Brain microvascular endothelial cell (primary cell): ENCODE measurements at places on chromosomes 13 and 19.
A peak's percentile ranks its signal among the peaks of the same experiment; 100 is the strongest.

GRCh38 chr13:24097064-24097463 lies 63.5 kb upstream of the SPATA13 start:
- no peak for DNase-seq

- DNase-seq = no peak
Observed at GRCh38 chr13:109401307-109401706, 385.1 kb downstream of the IRS2 start.

- DNase-seq = no peak
Observed at GRCh38 chr13:51771418-51772104, 32.4 kb downstream of the DHRS12 start.

GRCh38 chr19:30233375-30233774 lies 138.8 kb upstream of the ZNF536 start:
- no peak for DNase-seq

DNA sequence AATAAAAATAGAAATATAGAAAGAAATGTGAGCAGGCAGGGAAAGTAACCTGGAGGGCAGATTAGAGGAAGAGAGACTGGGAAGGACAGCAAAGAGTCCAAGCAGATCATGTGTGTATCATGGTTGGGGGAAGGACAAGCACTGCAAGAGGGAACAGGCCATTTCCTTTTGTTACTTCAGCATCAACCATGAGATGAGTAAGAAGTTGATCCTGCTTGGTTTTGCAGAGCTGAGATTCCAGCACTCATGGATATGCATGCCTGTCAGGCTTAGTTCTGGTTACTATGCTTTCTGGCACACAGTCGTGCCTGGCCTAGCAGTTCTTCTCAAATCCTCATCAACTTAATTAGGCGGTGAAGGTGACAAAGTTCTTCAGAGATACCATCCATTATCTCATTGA lies 18.1 kb downstream of the NALCN start:
- peak; percentile 39 for DNase-seq

GRCh38 chr19:29665826-29666577 lies 741 bp downstream of the PLEKHF1 start:
- DNase-seq = peak; percentile 11

- no peak for DNase-seq
Observed at GRCh38 chr19:28406966-28407365, 806.0 kb downstream of the UQCRFS1 start.

DNA sequence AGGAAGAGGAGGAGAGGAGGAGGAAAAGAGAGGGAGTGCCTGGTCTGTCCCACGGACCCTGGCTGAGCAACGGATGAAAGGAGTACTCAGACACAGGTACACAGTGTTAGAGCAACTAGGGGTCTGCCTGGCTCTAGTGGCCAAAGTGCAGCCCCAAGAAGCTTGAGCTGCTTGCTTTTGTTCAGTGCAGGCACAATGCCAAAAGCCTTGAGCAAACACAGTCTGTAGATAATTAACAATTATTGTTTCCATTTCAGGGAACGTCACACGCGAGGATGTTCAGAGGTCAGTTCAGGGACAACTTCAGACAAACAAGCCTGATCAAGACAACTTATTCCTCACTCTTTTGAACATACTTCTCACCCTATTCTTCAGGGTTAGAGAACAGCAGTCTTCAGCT lies 32.2 kb upstream of the ZNF726 start:
- DNase-seq = no peak

DNA sequence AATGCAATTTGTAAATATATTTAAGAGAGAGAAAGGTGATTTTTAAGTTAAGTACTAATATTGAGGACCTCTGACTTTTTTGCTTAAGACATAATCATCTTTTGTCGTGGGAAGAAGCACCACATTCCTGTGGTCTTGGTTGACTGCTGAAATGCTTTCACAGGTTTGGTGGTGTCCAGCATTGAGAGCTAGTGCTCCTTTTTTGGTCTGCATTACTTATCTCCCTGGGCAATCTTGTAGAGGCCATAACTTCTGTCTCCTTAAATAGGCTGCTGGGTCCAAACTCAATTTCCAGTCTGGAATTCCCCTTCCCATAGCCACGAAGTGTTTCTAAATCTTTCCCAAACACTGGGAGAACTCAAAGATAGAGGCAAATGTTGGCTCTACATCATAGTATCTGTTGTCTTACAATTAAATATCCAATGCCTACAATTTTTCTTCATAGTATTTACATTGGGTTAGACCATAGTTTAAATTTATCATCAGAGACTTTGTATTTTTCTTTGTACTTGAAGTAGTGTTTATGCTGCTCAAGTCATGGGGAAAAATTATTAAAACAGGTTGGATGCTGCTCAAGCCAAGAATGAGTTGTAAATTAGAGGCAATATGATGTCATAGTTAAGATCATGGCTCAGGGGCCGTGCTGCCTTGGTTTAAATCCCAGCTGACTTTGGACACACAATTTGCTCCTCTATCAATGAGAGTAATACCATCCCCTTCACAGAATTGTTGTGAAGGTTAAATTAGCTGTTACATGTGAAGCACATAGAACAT lies 105.6 kb downstream of the POSTN start:
- peak; percentile 94 for DNase-seq

GRCh38 chr13:113064534-113065405 lies 40.8 kb upstream of the F7 start:
- peak; percentile 35 for DNase-seq

DNA sequence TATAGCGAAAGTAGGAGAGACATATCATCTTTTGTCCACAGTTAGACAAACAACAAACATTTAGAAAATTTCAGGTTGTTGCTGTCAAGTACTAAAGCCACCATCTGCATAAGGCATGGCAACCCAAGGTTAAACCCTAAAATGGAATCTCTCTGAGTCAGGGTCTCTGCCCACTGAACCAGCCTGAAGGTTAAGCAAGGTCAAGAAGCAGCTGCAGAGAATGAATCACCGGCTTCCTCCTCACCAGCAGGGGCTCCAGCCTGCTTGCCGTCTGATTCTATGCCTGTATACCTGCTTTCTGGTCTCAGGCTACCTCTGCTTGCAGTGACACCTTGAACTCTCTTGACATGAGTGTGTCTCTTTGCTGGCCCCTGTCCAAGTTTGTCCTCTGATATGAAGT lies 726.2 kb upstream of the SGCG start:
- no peak for DNase-seq

- no peak for DNase-seq
Observed at GRCh38 chr19:5957170-5957569, 20.8 kb downstream of the RANBP3 start.

- no peak for DNase-seq
Observed at GRCh38 chr13:34640993-34641330, 301.1 kb upstream of the NBEA start.

DNA sequence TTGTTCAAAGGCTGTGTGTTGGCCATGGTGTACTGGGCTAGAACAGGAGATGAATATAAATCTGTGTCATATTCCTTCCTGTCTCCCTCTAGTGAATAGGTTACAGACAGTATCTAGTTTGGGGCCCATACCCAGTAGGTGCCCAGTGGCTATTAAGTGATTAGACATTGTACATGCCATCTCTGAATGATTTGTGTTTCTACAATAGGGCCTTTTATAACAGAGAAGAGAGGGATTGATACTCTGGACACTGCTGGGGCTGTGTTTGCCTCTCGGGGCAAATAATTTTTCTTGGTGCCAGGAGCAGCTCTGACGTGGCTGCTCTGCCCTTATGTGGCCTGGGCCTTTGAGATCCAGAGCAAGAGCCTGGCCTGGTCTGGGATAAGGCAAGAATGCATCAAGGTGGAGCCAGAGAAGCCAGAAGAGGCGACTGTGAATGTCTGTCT lies 403.1 kb downstream of the SPRY2 start:
- DNase-seq = peak; percentile 1

DNA sequence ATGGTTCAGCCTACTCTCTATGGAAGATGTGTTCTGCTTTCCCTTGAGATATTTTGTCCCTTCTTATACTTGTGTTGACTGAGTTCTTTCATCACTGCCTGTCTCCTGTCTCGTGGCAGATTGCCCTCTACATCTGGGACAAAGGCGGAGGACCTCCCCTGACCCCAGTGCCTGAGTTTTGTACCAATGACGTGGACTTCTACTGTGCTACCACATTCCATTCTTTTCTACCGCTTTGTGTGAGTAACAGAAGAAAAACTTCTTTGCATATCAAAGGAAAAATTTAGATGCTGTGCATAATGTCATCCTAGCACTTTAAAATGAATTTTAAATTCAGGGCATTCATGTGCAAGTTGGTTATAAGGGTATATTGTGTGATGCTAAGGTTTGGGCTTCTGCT lies 74.6 kb downstream of the B3GLCT start:
- DNase-seq = peak; percentile 86

GRCh38 chr13:112819111-112819510 lies 129.3 kb downstream of the ATP11A start:
- no peak for DNase-seq

GRCh38 chr13:50850445-50850844 lies 7.0 kb upstream of the DLEU7 start:
- no peak for DNase-seq

DNA sequence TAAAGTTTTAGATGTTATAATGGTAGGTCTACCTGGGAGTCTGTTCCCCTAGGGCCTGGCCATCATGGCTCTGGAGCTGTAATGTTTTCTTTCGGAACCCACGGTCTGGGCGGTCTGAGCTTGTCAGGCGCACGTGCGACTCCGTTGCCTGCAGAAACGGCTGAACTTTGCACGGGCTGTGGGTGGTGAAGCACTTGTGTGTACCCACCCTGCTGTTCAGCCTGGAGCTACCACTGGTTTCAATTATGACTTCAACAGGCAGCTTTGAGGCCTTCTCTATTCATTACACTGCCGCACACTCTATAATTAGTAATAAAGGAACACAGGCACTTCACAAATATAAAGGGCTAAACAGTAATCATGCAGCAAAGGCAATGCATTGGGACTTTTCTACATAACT lies 6.0 kb downstream of the PCDH8 start:
- no peak for DNase-seq

DNA sequence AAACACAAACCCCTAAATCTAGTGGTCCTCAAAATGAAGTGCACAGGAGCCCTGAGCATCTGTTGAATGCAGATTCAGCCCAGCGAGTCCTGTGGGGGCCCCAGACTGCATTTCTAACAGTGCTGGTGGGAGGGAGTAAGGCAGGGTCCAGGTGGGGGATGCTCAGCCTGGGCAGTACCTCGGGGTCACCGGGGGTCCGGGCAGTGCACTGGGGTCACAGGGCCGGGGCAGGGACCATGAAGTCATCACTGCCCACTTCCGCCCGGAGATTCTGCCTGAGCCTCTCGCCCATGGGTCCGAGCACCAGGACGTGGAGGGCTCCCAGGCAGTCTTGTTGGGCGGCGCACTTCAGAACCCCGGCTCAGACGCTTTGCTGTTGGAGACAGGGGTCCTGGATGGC lies 838 bp upstream of the ATP4B start:
- no peak for DNase-seq

DNA sequence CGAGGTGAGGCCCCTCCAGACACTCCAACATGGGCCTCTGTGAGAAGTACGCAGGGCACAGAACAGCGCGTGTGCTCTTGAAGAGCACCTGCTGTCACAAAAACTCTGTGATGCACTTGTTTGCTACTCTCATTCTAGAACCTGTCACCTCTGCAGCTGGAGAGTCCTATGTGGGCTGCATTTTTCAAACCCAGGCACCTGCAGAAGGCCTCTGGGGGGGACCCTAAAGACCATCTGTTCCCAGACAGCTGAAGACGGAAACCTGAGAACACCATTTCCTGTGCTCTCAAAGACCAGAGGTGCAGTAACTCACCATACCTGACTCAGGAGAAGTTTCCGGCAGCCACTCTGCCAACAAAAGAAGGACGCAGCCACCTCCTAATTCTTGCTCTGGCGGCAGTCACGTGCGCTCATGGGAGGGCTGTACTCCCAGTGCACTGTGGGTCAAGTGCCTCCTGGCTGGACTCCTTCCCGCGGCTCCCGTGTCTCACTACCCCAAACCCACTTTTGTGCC lies 28.1 kb downstream of the RANBP3 start:
- DNase-seq = no peak

DNA sequence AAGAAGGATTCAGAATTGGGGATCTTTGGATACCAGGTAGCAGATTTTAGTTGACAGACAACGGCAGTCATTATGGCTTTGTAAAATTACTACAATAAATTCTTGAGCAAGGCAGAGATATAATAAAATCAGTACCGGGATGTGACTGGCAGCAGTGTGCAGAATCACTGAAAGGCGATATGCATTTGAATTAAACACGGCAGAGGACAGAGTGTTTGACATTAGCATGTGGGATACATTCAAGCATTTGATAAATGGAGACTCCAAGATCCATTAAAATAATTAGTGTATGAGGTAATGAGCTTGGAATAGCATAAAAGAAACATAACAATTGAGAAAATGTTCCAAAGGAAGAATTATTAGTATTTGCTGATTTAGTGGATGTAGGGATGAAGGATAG lies 36.8 kb downstream of the LCP1 start:
- DNase-seq = no peak

DNA sequence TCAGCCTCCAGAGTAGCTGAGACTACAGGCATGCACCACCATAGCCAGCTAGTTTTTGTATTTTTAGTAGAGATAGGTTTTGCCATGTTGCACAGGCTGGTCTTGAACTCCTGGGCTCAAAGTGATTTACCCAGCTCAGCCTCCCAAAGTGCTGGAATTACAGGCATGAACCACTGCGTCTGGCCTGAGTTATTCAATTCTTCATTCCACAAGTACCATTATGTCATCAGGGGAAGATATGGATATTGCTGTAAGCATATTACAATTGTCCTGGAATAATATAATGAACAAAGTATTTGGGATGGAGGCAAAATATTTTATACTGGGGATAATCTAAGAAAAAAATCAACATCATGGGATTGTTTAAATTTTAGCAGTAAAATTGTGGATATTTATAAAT lies 646.0 kb upstream of the SLITRK6 start:
- DNase-seq = peak; percentile 1

DNA sequence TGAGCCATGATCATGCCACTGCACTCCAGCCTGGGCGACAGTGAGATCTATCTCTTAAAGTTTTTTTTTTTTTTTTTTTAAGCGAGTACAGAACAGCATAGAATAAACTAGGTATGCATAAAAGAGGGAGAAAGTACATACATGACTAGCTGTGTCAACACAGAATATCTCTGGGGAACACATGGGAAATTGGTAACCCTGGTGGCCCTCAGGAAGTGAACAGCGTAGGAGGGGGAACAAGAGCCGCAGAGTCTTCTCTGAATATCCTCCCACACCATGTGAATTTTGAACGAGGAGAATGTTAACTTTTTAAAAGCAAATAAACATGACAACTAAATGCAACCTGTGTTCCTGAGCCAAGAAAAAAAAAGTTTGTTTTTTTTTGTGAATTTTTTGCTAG lies 15.2 kb downstream of the PHLDB3 start:
- no peak for DNase-seq

GRCh38 chr13:90455067-90455466 lies 892.4 kb upstream of the MIR17HG start:
- no peak for DNase-seq
